Heart right ventricle (tissue), 16 donors: ENCODE measurements at places on chromosomes 13 and 19. TPM values are rescaled to one million over a fixed set of nuclear protein-coding genes. Genes with fewer than 3 reads are reported as not detected.

- no peak overlapping the region for H3K27ac ChIP-seq
- H3K4me3 ChIP-seq: no peak overlapping the region
- H3K36me3 ChIP-seq: no peaks in the 10 kb centered on the region
- H3K27me3 ChIP-seq: no peaks in the 10 kb centered on the region
Measured at GRCh38 chr19:31271306-31271911, 77.8 kb downstream of the TSHZ3 start.

- H3K4me1 ChIP-seq: no peaks in the 10 kb centered on the region
- no peak overlapping the region for H3K27ac ChIP-seq
- H3K36me3 ChIP-seq: no peaks in the 10 kb centered on the region
- H3K27me3 ChIP-seq: no peaks in the 10 kb centered on the region
Measured at GRCh38 chr13:70080012-70080411, 27.6 kb upstream of the ATXN8OS start.

The RNF17 gene
- total RNA-seq: not detected

- H3K27me3 ChIP-seq: peaks cover 3% of the 10 kb centered on the region
- no peaks in the 10 kb centered on the region for H3K36me3 ChIP-seq
- no peak overlapping the region for H3K4me3 ChIP-seq
- H3K4me1 ChIP-seq: no peaks in the 10 kb centered on the region
- no peak for DNase-seq
Measured at GRCh38 chr19:55913643-55914268, 18.4 kb downstream of the NLRP13 start.

DNA sequence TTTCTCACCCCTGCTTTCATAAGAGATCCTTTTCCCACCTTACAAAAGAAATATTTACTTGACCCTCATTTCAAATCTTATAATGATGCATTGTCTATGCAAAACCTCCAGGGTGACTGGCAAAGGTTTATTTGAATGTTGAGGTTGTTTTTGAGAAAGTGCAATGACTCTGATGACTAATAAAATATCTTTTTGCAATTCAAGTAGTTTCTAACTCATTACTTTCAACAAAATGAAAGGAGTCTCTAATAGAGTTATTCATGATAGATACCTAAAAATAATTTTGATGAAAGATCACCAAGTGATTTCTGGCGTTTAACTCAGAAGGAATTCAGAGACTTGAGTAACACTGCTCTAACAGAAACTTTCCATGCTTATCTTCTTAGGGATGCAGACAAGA is 144.2 kb downstream of the FOXO1 start:
- H3K4me1 ChIP-seq: peaks cover 5% of the 10 kb centered on the region
- no peak overlapping the region for H3K27ac ChIP-seq
- H3K27me3 ChIP-seq: no peaks in the 10 kb centered on the region
- no peak for DNase-seq

DNA sequence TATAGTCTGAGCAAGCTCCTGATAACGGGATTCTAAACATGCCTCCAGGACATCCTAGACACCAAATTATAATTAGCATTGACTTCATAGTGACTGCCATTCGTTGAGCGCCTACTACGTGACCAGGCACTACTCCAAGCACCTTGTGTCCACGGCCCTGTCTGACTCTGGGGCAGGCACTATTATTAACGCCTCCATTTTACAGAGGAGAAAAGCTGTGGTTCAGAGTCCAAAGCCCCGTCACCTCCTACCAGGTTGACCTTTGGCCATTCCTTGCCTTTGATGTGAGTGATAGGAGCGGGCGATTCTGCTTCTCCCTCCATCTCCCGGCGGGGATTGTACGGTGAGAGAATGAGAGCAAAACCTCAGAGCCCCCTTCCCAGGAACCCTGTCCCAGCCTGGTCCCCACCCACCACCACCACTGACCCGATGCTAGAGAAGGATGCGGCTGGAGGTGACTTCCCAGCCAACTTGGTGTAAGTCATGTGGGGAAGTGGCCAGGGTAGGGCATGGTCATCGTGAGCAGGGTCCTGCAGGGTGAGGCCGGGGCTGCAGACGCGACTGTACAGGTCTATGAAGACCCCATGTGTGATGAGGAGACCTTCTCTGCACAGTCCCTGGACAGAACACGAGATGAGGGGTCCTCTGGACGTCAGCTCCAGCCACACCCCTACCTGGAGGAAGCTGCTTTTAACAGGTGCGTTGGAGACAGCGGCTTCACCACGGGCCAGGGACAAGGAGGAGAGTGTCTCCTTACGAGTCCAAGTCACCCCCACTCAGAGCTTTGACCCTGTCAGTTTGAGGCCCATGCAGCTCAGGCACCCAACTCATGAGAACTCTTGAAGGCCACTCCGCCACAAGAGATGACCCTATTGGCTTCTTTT is at the start of gene IGSF23:
IGSF23 (plus strand) TSS at position 269 of the 884 bp plus-strand sequence; CDS start at position 352, 83 bp downstream.
- H3K4me1 ChIP-seq: no peaks in the 10 kb centered on the region
- H3K27me3 ChIP-seq: no peaks in the 10 kb centered on the region
- H3K36me3 ChIP-seq: no peaks in the 10 kb centered on the region

DNA sequence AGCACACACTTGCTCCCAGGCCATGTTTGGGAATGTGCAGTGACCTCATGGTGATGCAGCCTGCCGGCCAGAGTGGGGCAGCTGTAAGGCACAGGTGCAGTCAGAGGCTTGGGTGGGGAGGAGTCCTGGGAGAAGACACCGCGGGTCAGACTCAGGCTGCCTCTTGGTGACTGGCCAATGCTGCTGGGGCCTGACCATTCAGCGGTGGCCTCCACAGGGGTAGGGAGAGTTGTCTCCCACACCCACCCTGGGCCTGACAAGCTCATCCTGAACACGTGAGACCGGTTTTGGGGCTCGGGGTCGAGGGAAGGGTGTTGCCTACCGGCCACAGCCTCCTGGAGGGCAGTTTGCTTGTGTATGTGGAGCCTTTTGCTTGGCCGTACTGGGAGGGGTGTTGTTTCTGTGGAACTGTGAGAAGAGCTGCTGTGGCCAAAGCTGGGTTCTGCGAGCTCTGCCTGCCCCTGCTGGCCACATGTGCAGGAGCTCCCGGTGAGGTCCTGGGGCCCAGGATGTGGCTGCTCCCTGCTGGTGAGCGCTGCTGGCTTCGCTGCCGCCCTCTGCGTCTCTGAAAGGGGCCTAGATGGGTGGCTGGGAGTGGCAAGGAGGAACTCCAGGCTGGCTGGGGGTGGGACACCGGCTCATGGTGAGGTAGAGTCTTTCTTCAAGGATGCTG is 22.1 kb downstream of the UPF1 start:
- no peak for DNase-seq
- H3K27ac ChIP-seq: no peak overlapping the region
- peaks cover 31% of the 10 kb centered on the region for H3K4me1 ChIP-seq
- no peaks in the 10 kb centered on the region for H3K27me3 ChIP-seq
- no peak overlapping the region for H3K4me3 ChIP-seq

- no peaks in the 10 kb centered on the region for H3K27me3 ChIP-seq
- H3K4me1 ChIP-seq: peaks cover 24% of the 10 kb centered on the region
- H3K27ac ChIP-seq: no peak overlapping the region
- no peak overlapping the region for H3K4me3 ChIP-seq
Measured at GRCh38 chr19:10120538-10121189, 965 bp upstream of the EIF3G start.

DNA sequence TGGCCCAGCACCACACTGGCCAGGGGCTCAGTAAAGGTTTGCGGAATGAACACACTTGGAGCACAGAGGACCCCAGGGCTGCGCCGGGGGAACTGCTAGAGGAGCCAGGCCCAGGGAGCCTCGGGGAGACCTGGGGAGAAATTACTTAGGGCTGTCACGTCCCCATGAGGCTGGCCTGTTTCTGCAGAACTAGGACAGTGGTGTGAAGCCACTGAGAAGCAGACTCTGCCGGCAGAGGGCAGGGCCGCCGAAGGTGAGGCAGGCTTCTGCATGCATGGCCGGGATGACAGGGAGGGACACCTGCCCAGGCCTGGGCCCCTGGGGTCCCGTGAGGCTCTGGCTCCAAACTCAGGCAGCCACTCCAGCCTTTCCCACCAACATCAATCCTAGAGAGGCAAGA is 26.4 kb downstream of the ELAVL1 start:
- no peak overlapping the region for H3K27ac ChIP-seq
- no peaks in the 10 kb centered on the region for H3K27me3 ChIP-seq
- peaks cover 52% of the 10 kb centered on the region for H3K4me1 ChIP-seq
- peaks cover 87% of the 10 kb centered on the region for H3K36me3 ChIP-seq
- H3K4me3 ChIP-seq: no peak overlapping the region
- DNase-seq: no peak

DNA sequence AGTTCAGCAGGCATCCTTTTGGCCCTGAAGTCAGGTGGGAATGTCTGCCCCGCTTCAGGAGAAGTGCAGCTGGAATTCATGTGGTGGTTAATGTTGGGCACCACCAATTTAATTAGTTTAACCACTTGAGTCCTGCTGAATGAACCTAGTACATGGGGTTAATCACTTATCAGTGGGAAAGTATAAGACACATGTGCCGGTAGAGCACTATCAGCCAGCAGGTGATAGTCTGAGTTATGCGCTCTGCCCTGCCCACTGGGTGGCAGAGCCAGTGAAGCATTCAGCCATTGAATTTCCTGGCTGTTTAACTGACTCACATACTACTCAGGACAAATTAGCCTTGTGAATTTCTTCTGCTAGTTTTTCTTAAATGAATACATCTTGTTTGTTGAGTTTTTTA is 789.7 kb upstream of the PRR20A start:
- no peaks in the 10 kb centered on the region for H3K36me3 ChIP-seq
- no peaks in the 10 kb centered on the region for H3K4me1 ChIP-seq
- no peak overlapping the region for H3K27ac ChIP-seq
- no peak overlapping the region for H3K4me3 ChIP-seq
- no peak for DNase-seq
- H3K27me3 ChIP-seq: no peaks in the 10 kb centered on the region

The DLEU7 gene
- total RNA-seq: not detected

The C3 gene
- total RNA-seq: 27.2 TPM

GRCh38 chr13:107650081-107650701 is 565.1 kb downstream of the LIG4 start:
- no peak overlapping the region for H3K4me3 ChIP-seq
- peak; percentile 19 for DNase-seq
- H3K27ac ChIP-seq: no peak overlapping the region

The SLAIN1 gene
- 13.6 TPM for total RNA-seq

The HOOK2 gene
- total RNA-seq: 47.8 TPM

DNA sequence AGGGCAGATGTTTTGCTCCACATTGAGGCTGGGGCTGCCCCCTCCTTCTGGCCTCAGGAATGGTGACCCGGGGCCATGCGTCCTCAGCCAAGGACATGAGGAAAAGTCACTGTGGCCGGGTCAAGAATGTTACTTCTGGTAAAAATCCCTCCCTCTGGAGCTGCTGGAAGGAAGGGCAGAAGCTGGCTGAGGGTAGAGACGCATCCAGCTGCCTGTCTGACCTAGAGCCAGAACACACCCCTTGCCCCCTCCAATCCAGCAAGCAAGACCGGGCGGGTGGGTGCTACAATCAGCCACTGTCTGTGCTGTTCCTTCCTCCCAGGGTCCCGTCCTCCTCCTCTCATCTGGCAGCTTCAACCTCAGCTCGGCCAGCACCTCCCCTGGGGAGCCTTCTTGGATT is 59.0 kb downstream of the PTPRS start:
- H3K27ac ChIP-seq: peak overlapping the region; percentile 48
- H3K4me3 ChIP-seq: no peak overlapping the region
- H3K27me3 ChIP-seq: no peaks in the 10 kb centered on the region
- peaks cover 29% of the 10 kb centered on the region for H3K4me1 ChIP-seq
- peaks cover 18% of the 10 kb centered on the region for H3K36me3 ChIP-seq
- peak; percentile 63 for DNase-seq

- H3K4me1 ChIP-seq: peaks cover 3% of the 10 kb centered on the region
- peak overlapping the region; percentile 33 for H3K4me3 ChIP-seq
- H3K27me3 ChIP-seq: peaks cover 98% of the 10 kb centered on the region
- H3K36me3 ChIP-seq: no peaks in the 10 kb centered on the region
- no peak overlapping the region for H3K27ac ChIP-seq
Measured at GRCh38 chr13:27961227-27962085, 7.7 kb downstream of the CDX2 start.

- DNase-seq: no peak
- H3K27me3 ChIP-seq: no peaks in the 10 kb centered on the region
- H3K36me3 ChIP-seq: no peaks in the 10 kb centered on the region
- H3K4me1 ChIP-seq: peaks cover 41% of the 10 kb centered on the region
- H3K4me3 ChIP-seq: no peak overlapping the region
- peak overlapping the region; percentile 79 for H3K27ac ChIP-seq
Measured at GRCh38 chr13:76878043-76878442, 8.2 kb downstream of the KCTD12 start.

DNA sequence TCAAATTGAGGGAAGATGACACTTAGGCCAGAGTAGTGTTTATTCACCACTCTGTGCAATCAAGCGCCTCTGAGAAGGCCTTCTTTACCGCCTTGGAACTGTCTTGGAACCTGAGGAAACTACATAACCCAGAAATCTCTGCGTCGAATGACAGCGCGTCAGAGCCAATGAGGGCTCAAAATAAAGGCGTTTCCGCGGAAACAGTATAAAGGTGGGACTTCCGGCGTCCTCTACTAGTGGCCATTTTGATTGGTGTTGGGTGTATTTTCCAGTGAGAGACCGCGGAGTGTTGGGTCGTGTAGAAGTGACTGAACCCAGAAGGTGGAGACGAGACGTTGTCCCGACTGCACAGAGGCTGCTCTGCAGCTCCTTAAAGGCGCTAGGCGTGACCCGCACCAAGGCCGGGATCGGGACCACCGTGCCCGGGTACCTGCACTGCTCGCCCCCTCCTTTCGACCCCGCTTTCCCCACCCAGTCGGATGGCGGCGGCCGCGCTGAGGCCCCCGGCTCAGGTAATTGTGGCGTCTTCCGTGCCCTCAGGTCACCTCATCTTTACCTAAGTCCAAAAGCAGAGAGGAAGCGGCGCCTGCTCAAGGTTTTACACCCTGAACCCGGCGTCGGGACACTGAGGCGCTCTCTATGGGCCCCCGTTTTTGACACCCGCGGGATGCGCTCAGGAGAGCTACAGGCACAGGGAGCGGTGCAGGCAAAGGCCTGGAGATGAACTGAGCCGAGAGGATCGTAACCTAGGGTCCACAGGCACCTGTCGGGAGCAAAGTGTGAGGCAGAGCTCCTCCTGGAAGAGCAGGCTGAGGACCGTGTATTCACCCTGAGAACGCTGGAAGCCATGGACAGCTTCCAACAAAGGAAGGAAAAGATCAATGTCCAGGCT is at the start of gene ZNF776:
ZNF776 (plus strand) TSS at position 236 of the 892 bp plus-strand sequence; CDS start at position 480, 244 bp downstream.
- no peaks in the 10 kb centered on the region for H3K27me3 ChIP-seq
- peaks cover 17% of the 10 kb centered on the region for H3K4me1 ChIP-seq
- peak; percentile 73 for DNase-seq
- peaks cover 5% of the 10 kb centered on the region for H3K36me3 ChIP-seq
- H3K4me3 ChIP-seq: peak within 1 kb of the TSS; percentile 73

The ZNF766 gene
- 10.0 TPM for total RNA-seq

DNA sequence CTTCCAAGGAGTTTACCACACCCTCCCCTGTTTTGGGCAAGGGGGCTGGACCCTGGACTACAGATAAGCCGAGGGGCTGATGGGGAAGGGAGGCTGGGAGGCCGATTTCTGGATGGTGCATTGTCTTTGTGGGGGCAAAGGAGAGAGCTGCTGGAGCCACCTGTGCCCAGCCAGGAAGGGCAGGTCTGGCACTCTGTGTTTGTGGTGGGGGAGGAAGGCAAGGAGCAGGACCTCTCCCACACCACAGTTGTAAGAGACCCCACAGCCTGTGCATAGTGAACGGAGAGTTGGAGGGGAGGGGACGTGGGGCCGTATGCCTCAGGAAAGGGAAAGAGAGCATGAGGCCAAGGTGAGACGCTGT is 16.0 kb upstream of the PRR19 start:
- H3K27ac ChIP-seq: peak overlapping the region; percentile 65
- peaks cover 50% of the 10 kb centered on the region for H3K4me1 ChIP-seq
- no peaks in the 10 kb centered on the region for H3K27me3 ChIP-seq
- peak overlapping the region; percentile 74 for H3K4me3 ChIP-seq
- no peak for DNase-seq
- peaks cover 43% of the 10 kb centered on the region for H3K36me3 ChIP-seq

- no peak overlapping the region for H3K27ac ChIP-seq
- no peak for DNase-seq
- H3K4me1 ChIP-seq: no peaks in the 10 kb centered on the region
- no peak overlapping the region for H3K4me3 ChIP-seq
Measured at GRCh38 chr13:54980651-54981050, 1952.0 kb downstream of the OLFM4 start.

The SYNE4 gene
- total RNA-seq: not detected

The TGFB1 gene
- 9.8 TPM for total RNA-seq
